ELR (cell line): ENCODE measurements at places on chromosomes 11 and 22.

DNA sequence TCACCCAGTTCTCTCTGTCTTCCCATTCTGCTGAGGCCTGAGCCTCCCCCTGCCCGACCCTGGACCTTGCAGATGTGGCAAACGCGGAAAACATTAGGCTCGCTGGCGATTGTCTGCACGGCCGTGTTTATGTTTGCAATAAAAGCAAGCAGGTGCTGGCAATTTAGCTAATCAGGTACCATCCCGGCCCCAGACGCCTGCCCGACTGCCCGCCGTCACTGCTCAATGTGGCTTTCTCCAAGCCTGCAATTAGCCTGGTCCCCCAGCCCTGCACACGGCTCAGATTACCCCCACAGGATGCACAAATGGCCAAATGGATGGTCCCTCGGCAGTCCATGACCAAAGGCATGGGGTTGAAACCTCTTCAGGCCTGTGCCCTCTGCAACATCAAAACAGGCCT is 259.7 kb downstream of the MN1 start:
- DNase-seq, result no peak

DNA sequence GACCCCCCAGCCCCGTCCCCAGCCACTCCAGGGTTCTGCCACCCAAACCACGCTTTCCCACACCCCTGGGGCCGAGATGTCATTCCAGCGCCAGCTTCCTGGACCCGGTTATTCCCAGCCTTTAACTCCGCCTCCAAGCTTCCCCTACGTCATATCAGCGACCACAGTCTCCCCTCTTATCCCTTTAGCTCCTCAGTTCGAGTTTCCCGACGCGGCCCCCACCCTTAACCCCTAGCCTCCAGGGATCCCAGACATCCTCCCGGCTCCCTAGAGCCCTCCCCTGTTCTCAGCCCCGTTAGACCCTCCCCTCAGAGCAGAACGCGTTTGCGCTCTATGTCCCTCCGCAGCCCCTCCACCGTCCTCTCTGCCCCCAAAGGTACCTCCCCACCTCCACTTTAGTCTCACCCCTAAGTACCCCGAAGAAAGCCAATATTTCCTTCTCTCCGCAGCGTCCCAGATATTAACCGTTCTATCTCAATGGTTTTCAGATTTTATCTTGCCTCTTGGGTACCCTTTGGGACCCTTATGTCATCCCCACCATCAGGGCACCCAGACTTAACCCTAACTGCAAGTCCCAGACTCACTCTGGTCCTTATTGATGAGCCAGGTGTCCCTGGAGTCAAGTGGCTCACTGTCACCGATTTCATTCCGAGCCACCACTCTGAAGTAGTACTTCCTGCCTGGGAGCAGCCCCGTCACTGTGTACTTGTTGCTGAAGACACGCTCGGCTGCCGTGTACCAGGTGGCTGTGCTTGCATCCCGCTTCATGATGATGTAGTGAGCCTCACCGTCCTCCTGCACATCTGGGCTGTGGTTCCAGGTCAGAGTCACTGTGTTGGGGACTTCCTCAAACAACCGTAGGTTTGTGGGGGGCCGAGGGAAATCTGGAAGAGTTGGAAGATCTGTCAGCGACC is 8.0 kb downstream of the TMEM86A start:
- peak; percentile 25 for DNase-seq

GRCh38 chr11:122248939-122249338 is 132.9 kb upstream of the BLID start:
- peak; percentile 46 for DNase-seq

DNA sequence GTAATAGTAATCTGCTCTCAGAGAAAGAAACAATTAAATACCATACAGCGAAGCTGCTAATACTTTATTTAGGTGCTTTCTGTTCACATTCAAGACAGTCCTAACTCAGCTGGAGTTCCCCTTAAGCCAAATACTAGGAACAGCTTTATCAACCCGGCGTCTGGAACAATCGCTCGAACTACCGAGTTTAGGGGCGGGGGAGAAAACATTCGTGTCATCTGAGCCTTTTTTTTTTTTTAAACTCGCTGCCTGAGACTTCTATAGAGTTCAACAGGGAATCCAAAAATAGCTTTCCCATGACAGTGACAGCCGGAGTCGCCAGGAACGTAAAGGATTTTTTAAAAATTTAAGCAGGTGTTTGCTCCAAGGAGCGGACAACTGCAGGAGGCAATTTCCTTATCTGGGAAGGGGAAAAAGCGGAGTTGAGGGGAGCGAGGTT is 852 bp downstream of the TRAF6 start:
- peak; percentile 58 for DNase-seq

DNA sequence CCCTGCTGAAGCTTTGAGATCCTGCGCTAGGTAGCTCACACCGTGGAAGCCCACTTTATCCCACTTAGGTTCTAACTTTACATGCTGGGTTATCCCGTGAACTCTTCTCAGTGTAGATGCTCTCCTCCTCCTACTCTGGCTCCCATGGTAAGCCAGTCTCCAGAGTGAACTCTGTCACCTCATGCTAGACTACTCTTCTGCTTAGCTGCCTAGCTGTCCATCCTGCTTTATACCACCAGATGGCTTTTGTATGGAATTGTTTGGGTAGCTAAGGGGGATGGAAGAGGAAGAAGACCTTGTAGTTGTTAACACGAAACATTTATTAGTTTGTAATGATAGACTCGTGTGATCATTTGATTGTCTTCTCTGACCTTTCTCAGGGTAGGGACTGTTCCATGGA is 46.8 kb downstream of the EMSY start:
- DNase-seq, result peak; percentile 10

GRCh38 chr11:21494946-21495345 is 697.9 kb upstream of the ANO5 start:
- DNase-seq, result no peak

- peak; percentile 59 for DNase-seq
Observed at GRCh38 chr22:35604621-35605368, 12.3 kb downstream of the MB start.

- no peak for DNase-seq
Observed at GRCh38 chr22:23120415-23120899, 21.3 kb downstream of the RSPH14 start.

- DNase-seq, result no peak
Observed at GRCh38 chr11:118998388-118998717, 415 bp downstream of the CENATAC start.

- no peak for DNase-seq
Observed at GRCh38 chr11:91394073-91394726, 830.4 kb upstream of the FAT3 start.

DNA sequence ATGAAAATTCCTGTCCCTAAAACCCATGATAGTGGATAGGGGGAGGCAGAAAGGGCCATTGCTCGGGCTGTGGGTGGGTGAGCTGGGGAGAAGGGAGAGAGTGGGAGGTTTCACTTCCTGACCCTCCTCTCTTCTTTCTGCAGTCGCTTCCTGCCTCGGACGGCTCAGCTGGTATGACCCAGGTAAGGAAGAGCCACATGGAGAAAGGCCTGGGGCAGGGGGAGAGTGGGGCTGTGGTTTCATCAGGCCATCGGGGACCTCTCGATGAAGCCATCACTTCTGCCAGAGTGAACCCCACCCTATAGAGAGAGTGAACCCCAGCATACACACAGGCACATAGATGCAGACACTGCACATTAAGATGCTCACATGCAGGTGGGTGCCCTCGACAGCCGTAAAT is 12.6 kb downstream of the CD5 start:
- DNase-seq, result no peak

DNA sequence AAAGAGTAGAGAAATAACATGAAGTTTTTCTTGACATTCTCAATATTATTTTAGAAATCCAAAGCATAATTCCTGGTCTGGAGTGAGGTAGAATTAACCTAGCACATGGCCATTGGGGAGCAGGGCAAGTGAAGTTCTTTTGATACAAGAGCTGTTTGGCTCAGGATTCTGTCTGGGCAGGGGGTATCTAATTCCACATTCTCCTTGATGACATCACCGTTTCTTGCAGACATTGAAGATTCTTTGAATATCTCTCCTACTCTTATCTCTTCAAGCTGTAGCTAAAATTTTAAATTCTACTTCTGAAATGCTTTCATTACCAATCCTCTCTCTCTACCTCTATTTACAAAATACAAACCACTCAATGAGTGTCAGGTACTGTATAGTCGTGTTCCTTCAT is 138.2 kb upstream of the TENM4 start:
- DNase-seq, result no peak
